AG08395 (cell line): ENCODE measurements at places on chromosomes 11 and 22.

- no peak for DNase-seq
These were observed 328.7 kb upstream of the B3GAT1 start for GRCh38 chr11:134740590-134741261.

DNA sequence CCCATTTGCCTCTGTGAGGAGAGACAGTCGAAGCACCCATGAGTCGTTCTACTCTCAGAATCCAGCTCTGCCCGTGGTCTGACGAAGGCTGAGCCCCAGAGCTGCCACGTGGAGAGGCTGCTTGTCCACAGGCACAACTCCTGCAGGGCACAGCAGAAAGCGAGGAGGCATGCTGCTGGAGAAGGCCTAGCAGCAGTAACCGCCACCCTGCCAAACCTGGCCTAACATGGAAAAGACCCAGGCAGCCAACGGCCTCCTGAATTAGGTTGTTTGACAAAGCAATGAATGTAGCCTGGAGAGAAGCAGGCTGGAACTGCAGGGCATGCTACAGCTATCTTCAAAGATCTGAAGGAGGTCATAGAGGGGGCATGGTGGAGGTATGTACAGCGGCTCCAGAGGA lies 89.7 kb downstream of the SNX19 start:
- no peak for DNase-seq

DNA sequence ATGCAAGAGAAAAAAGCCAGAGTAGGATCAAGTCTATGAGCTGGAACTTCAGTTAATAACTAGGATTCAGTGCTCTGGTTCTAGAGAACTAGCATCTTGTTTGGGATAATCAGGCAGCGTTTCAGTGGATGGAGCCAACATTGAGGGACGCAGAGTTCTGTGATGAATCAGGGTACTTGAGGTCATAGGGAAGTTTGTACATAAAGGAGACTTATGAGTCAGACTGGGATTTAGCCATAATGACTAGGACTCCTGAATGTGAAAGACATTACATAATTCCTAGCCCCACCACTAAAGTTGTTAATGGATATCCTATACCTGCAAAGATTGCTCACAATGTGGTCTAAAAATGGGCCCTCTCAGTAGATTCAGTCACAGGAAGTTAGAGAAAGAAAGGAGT lies 6.8 kb downstream of the SLN start:
- peak; percentile 92 for DNase-seq

DNA sequence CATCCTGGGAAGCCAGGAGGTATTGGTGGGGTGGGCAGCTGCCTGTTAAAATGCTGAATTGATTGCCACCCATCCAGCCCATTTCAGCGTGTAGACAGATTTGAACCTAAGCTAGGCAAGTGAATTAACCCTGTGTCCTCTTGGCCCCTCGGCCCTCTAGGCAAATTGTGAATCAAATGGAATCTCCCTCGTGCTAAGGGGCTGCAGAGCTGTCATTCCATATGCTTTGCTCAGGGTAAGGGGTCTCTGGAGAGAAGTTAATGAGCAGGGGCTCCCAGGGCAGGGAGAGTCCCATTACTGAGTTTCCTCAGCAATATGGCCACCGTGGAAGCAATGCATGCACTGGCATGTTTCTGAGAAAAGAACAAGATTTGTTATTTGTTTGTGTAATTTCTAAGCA lies 117.7 kb upstream of the RCN1 start:
- no peak for DNase-seq

DNA sequence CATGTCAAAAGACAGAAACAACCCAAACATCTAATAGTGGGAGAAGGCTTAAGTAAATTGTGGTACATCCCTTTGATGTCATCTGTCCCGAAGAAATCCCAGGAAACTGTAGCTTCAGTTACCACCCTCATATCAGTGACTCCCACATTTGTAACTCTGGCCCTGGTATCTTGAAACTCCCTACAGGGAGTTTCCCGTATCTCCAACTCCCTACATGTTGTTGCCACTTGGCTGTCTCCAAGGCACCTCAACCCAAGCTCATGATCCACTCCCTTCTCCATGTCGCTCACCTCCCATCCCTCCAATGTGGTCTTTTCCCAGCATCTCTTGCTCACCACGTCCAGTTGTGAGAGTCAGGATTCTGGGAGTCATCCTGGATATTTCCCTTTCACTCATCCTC lies 68.1 kb downstream of the CACNG2 start:
- no peak for DNase-seq

GRCh38 chr22:35835998-35836691 lies 118.5 kb downstream of the APOL5 start:
- peak; percentile 84 for DNase-seq

DNA sequence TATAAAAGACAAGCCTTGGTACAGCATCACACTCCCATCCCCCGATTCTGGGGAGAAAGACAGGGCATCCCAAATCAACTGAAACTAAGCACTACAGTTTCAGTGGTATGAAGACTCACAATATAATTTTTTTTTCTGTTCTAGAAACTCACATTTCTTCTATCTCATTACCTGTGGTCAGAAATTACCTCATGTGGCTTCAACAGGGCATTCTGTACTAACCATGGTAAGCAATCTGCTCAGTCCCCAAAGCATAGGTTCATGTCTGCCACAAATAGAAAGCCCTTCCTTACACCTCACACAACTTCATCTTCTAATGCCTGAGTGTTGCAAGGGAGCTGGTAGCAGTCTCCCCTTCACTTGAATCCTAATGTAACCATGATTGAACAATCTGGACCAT lies 147.4 kb upstream of the POU2AF2 start:
- DNase-seq, result no peak

DNA sequence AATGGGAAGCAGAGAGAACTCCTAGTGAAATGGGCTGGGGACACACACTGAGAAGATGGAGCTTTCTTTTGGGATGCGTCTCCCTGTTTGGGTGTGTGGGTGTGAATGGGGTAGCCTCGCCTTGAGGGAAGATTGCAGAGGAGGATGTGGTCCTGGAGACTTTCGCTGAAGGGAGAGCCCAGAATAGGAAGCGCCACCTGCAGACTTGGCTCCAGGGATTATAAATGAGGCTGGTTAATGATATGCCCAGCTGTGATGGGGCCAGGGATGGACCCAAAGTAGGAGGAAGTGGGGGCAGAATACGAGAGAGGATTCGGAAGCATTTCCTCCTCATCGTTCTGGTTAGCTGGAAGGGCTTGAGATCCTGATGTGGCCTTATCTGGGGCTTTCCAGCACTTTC lies 13.7 kb downstream of the RELT start:
- DNase-seq, result no peak

DNA sequence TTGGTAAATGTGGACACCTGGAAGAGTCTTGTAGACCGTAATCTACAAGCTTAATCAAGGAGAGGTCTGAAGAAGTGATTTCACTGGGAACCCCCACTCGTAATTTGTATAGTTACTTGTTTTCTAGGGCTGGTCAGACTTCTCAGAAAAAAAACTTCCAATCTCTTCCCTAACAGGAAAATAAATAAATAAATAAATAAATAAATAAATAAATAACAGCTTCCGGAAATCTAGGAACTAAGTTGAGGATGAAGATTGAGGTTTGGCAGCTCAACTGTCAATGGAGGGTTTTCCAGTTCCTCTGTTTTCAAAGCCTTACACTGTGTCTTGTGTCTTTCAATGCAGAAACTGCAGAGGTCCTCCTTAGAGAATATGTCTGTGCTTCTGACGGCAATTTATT lies 17.7 kb upstream of the TYR start:
- DNase-seq, result no peak

GRCh38 chr11:47550288-47551047 lies 2.5 kb downstream of the CELF1 start:
- no peak for DNase-seq

GRCh38 chr11:2891326-2892214 lies 6.0 kb upstream of the CDKN1C start:
- no peak for DNase-seq

DNA sequence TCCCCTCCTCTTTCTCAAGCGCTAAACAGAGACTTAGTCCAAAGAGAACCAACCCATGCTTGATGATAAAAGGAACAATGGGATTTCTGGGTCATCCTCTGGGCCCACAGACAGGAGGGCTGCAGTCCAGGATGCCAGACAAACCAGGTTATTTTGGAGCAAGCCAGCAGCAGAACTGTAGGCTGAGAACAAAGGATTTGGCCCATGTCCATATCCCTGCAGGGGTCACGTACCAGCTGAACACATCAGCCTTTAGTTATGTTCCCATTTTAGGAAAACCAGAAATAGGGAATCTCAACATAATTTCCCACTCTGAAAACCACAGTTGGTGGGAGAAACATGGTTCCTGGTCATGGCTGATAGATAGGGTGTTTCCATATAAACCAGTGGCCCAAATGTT lies 533.6 kb upstream of the CADM1 start:
- DNase-seq, result no peak

DNA sequence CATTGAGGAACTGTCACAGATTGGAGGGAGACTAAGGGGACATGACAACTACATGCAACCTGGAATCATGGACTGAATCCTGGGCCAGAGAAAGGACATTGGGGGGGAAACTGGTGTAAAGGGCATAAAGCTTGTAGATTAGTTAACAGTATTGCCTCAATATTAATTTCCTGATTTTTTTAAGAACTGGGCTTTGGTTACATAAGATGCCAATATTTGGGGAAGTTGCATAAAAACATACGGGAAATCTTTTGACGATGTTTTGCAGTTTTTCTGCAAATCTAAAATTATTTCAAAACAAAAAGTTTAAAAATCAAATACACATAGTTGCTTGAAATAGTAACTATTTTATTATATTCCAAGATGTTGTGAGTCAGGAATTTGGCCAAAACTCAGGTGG lies 2.9 kb upstream of the FOLR3 start:
- DNase-seq, result no peak

DNA sequence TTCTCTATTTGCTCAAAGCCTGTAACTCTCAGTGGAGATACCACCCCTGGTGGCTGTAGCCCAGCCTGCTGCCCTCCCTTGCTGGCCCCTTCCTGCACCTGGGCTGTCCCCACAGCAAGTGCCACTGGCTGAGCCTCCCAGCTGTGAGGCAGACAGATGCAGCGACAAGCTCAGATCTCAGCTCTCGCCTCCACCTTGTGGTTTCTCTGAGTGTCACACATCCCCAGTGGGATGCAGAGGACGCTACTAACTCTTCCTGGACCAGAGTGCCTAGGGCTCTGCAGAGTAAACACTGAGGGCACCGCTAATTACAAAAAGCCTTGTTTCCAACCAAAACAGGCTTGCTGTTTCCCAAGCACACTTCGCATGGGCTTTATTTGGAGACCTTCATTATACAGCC lies 8.9 kb downstream of the YPEL1 start:
- no peak for DNase-seq

- DNase-seq, result peak; percentile 27
These were observed 9.3 kb downstream of the ARHGEF17 start for GRCh38 chr11:73317373-73317772.

DNA sequence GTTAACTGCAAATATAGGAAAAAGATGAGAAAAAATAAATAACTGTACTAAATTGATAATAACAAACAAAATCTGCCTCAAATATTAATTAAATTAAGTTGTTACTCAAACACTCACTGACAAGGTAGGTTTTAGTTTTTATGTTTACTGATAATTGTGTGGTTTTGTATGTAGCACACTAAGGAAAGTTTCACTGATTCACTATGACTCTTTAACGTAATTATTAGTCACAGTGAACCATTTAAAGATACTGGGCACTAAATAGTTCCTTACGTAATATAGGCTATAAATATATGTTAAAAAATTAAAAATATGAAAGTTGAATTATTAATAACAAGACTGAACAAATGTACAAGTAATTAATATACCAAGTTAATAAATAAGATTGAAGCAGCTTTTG lies 2330.0 kb upstream of the RAG2 start:
- DNase-seq, result no peak

GRCh38 chr22:25210793-25211192 lies 8.6 kb upstream of the CRYBB2 start:
- no peak for DNase-seq

DNA sequence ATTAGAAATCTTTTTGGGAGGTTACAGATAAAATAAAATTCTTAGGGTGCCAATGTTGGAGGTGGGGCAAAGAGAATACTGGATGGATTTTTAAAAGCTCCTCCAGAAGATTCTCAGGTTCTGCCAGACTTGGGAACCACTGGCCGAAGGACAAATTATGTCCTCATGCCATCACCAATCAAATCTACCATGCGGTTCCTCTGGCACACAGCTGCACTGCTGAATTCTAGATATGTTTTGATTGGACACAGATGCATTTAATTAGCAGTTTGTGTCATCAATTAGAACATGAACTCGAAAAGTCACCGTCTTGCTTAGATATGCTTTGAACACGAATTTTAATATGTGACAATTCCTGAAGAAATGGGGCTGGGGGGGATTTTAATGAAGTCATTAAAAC lies 1269.2 kb downstream of the LRRC4C start:
- DNase-seq, result no peak

DNA sequence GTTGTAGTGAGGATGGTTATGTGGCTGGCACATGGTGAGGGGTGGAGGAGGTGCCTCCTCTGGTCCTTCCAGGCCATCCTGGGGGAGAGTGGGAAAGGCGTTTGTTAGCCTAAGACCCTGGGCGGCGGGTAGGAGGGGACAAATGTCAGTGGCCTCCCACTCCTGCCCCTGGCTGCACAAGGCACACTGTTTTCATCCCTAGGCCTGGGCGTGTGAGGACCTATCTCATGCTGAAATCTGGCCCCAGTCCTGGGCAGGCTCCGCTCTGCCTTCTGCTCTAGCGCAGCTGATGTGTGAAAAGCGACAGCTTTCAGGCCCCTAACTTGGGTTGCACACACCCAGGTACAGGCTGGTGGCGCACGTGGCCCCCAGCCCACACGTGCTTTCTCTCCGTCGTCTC lies 32.1 kb downstream of the DAGLA start:
- no peak for DNase-seq

GRCh38 chr11:20226933-20227332 lies 66.7 kb upstream of the DBX1 start:
- DNase-seq, result no peak

GRCh38 chr22:24181996-24182899 lies 961 bp downstream of the SUSD2 start:
- no peak for DNase-seq

DNA sequence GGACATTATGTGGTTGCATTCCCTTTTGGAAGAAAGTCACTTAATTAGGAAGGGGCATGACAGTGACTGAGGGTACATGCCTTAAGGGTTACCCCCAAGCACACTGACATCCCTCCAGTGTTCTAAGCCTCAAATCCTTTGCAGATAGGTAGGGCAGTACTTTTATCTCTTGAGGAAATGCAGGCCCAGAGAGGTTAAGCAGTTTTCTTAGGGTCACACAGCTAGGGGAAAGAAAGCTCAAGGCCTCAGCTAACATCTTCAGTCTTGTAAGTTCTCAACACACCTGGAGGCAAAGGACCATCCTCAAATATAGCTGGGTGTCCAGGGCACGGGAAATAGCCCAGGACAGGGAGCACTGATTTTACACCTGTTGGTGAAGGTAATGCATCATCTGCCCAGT lies 31.6 kb downstream of the KIAA1671 start:
- DNase-seq, result no peak
